ENCODE measurements at places on chromosomes 1 and 21. TPM values are rescaled to one million over a fixed set of nuclear protein-coding genes. Genes with fewer than 3 reads are reported as not detected.

DNA sequence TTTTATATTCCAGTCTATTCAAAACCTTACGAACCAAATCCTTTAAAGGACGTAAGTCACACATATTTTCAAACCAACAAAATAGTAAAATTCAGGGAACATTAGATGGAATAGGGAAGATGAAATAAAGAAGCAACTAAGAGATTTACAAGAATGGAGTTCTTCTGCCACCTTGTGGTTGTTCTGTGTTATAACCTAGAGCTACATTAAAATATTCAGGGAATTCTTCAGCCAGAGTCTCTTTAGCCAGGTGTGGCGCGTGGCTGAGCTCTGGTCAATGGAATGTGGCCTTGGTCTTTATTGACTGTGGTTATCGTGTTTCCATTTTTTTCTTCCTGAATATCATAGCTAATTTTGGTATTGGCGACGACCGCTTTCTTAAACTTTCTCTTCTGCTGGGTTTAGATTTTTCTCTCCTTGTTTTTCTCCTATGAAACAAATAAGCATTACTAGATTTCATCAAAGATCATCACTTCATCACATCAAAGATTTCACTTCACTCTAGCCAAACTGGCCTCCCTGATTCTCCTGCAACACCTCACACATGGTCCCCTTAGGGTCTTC lies 221.3 kb downstream of the MRPL39 start:
- DNase-seq: peak; percentile 46

DNA sequence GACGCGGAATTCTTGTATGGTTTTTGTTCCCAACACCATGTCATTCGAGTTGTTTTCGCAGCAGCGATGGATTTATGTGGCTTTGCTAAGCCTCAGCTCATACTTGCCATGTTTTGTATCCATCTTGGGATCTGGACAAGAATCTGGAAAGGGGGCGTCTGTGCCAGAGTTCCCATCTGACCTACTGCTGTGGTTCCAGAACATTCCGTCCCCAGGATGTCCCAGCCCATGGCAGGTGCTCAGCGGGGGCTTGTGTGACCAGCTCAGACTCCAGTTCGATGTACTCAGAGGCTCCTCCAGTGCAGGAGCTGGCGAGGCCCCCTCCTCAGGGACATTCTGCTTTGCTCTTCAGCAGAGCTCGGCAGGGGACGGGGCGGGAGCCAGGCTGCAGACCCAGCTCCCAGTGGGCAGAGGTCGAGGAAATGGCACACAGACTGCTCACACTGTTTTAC lies 24.0 kb upstream of the ADARB1 start:
- DNase-seq: no peak

DNA sequence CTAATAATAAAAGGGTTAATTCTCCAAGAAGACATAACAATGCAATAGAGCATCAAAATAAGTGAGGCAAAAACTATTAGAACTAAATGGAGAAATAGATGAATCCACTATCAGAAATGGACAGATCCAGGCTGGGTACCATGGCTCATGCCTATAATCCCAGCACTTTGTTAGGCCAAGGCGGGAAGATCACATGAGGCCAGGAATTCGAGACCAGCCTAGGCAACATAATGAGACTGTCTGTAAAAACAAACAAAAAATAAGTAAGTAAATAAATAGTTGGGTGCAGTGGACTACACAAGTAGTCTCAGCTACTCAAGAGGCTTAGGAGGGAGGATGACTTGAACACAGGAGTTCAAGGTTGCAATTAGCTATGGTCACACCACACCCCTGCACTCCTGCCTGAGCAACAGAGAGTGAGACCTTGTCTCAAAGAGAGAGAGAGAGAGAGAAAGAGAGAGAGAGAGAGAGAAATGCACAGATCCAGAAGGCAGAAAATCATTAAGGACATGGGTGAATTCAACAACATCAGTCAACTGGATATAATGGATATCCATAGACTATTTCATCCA lies 12.3 kb downstream of the FRRS1 start:
- DNase-seq: no peak

DNA sequence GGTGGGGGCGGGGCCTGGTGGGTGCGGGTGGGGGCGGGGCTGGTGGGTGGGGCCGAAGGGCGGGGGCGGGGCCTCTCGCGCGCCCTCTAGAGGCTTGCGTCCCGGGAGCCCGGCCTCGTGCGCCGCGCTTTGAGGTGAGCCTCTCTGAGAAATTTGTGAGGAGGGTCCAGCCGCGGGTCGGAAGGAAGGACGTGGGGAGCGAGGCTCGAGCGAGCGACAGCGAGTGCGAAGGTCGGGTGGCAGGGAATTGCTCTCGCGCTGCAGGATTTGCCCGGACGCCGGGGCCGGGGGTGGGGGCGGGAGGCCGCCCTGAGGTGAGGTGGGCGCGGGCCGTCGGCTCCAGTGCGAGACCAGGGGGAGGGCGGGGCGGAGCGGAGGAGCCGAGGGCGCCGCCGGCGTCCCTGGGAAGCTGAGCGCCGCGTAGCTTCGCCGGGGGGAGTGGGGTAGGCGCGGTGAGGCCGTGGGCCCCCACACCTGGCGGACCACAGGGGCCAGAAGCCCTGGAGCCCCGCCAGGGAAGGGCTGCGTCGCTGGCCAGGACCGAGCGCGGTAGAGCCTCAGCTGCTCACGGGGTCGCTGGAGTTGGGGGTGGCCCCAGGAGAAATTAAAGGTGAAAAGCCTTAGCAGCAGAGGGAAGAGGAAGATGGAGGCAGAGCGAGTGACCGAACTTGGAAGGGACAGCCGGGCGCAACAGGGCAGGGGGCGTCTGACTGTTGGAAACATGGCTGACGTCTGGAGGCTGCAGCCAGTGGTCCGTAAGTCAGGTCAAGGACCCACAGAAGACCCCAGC lies 754 bp upstream of the LSS start:
- DNase-seq: no peak

- DNase-seq: no peak
Measured at GRCh38 chr21:39136711-39137110, 46.5 kb downstream of the PSMG1 start.

DNA sequence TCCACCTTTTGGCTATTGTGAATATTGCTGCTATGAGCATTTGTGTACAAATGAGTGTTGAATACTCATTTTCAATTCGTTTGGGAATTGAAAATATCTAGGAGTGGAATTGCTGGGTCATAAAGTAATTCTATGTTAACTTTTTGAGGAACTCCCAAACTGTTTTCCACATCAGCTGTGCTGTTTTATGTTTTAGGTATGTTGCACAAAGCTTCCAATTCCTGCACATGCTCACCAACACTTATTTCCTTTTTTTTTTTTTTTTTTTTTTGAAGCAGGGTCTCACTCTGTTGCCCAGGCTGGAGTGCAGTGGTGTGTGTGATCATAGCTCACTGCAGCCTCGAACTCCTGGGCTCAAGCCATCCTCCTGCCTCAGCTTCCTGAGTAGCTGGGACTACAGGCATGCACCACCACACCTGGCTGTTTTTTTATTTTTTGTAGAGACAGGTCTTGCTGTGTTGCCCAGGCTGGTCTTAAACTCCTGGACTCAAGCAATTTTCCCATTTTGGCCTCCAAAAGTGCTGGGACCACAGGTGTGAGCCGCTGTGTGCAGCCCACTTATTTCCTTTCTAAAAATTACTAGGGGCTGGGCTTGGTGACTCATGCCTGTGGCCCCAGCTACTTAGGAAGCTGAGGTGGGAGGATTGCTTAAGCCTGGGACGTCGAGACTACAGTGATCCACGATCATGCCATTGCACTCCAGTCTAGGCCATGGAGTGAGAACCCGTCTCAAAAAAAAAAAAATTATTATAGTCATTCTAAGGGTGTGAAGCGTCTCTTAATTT lies 33.4 kb downstream of the TMCC2 start:
- no peak for DNase-seq

- DNase-seq: no peak
Measured at GRCh38 chr1:51328279-51328678, 2.1 kb downstream of the TTC39A start.

- no peak for DNase-seq
Measured at GRCh38 chr1:246280551-246280950, 226.5 kb downstream of the SMYD3 start.

- no peak for DNase-seq
Measured at GRCh38 chr1:180353945-180354344, 123.9 kb downstream of the LHX4 start.

GRCh38 chr21:23522751-23523150 lies 2084.5 kb downstream of the MRPL39 start:
- DNase-seq: no peak

DNA sequence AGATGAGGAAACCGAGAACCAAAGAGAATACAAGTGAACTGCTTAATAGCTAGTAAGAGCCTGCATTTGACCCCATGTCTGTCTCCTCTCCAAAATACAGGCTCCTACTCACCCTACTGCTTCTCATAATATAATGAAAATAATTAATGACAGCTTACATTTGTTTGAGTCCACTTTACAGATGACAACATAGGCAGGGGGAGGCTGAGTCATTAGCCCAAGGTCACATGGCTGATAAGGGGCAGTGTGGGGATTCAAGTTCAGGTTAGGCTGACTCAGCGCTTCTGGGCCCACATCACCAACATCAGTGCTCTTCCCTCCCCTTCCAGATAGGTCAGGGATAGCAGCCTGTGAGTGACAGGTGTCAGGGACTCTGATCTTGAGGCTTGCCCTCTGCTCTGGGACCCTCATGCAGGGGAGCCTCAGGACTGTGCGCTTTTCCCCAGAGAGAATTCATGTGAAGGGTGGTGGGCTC lies 16.2 kb downstream of the AZIN2 start:
- DNase-seq: no peak

The IVL gene
- not detected for polyA plus RNA-seq

All from forelimb muscle (tissue), 1 donor.